ENCODE measurements at places on chromosomes 11 and 22.

GRCh38 chr11:61054513-61054912, 47.8 kb upstream of the CD5 start:
- no peak for DNase-seq

DNA sequence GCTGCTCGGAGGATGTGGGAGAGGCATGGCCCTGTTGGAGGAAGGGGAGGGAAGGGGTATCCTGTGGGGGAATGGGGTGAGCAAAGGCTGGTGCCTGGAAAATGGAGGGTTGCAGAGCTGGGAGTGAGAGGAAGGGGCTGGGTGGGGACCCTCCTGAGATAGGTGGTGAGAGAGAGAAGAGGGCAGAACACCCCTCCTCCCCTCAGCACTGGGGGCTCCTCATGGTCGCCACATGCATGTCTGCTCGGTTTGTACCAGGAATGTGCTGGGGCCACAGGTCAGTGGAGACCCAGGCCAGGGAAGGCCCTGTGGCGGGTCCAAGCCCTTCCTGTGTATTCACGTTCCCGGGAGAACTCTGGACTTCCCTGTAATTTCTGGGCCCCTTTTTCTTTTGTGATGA, 27.8 kb upstream of the ACR start:
- no peak for DNase-seq

DNA sequence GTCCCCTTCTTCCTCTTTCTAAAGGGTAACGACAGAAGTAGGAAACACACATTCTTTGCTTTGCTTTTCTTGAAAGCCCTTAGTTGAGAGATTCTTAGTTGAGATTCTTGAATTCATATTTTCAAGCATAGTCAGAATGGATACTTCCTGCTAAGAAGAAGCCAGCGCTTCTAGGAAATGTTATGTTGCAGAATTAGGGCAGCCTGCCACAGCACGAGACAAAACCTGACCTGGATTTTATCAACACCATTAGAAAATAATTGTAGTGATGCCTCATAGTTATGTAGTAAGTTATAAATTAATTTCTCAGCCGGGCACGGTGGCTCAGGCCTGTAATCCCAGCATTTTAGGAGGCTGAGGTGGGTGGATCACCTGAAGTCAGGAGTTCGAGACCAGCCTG, 37.9 kb upstream of the NUP160 start:
- no peak for DNase-seq

GRCh38 chr11:93236741-93237675, 39.2 kb upstream of the SLC36A4 start:
- no peak for DNase-seq

DNA sequence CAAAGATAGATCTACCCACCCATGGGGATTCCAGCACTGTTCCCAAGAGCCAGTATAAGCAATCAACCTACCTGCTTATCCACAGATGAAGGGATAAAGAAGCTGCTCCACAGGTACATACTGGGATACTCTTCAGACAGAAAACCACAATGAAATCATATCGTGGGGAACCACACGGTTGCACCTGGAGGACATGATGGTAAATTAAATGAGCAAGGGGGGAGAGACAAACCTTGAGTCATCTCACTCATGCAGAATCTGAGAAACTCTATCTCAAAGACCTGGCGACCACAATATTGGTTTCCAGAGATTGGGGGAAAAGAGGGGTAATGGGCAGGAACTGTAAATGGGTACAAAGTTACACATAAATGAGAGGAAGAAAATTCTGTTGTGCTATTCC, 14.5 kb downstream of the RGL4 start:
- no peak for DNase-seq

GRCh38 chr11:61928606-61929005, 11.2 kb upstream of the RAB3IL1 start:
- DNase-seq: no peak

- no peak for DNase-seq
These were observed 190.9 kb upstream of the SORL1-AS1 start for GRCh38 chr11:121643479-121644186.

- no peak for DNase-seq
These were observed 36.5 kb upstream of the CELSR1 start for GRCh38 chr22:46573781-46574437.

DNA sequence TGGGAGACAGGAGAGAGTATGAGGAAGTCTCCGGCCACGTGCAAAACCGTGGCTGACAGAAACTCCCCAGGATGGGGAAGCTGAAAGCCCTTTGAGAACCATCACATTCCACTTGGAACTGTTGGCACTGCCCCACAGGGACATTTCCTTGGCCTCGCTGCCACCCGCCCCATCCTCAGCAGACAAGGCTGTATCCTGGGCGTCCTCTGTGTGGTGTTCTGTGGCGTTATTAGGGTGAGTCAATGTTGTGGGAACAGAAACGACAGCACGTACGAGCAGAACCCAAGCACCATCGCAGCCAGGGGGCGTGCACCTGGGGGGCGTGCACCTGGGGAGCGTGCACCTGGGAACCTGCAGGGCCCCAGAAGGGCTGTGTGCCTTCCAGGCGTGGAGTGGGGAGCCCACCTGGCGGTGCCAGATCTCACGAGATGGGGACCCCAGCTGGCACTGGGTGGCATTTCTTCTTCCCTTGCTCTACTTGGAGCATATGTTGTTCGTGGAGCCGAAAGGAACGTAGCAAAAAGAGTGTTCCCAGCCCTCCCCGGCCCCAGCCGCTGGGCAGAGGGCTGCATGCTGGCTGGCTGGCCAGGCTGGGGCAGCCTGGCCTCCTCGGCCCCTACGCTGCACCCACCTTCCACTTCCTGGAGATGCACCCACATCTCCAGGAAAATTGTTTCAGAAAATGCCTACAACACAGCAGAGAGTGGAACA, 35.4 kb downstream of the NFAM1 start:
- DNase-seq: no peak

GRCh38 chr11:70271649-70271953, 1.1 kb downstream of the PPFIA1 start:
- DNase-seq: no peak

- no peak for DNase-seq
These were observed at the start of gene GALR3 for GRCh38 chr22:37823134-37823985. GALR3 (plus strand) TSS chr22:37823382; CDS start chr22:37823407, 25 bp downstream.

GRCh38 chr11:85643191-85643614, 4.6 kb upstream of the TMEM126A start:
- no peak for DNase-seq
